ENCODE measurements at places on chromosomes 13 and 19. TPM values are rescaled to one million over a fixed set of nuclear protein-coding genes. Genes with fewer than 3 reads are reported as not detected.

DNA sequence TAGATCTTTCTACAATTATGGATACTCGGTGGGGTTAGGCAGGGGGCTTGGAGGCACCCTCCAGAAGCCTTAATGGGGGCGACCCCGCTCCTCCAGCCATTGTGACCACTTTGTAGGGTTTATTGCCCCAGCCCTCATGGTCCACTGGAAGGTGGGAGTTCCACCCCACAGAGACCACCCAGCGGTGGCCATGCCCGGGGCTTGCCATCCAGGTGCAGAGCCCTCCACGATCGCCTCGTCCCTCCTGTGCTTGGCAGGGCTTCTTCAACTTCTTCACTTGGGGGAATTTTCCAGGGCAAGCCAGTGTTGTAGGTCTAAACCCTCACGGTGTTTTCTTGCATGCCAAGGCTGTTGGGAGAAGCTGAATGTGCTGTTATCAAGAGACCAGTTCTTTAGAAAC, 16.1 kb downstream of the ZNF536 start:
- DNase-seq: no peak

DNA sequence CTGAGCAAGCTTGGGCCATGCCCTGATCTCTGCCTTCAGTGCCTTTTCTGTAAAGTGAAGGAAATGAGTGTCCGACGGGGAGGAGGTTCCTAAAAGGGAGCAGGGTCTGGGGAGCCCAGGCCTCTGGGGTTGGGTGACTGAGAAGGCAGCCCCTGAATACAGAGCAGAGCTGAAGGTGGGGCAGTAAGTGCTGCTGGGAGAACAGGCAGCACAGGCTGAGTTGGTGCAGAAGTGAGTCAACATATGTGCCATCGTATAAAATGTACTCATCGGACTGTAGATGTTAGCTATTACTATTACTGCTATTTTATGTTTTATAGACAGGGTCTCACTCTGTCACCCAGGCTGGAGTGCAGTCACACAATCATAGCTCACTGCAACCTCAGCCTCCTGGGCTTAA, 1.0 kb upstream of the HAMP start:
- no peak for DNase-seq

GRCh38 chr19:49165865-49166301, 8.3 kb downstream of the TRPM4 start:
- DNase-seq: peak; percentile 38

- DNase-seq: no peak
Observed at GRCh38 chr13:35479038-35479492, 2.6 kb upstream of the MAB21L1 start.

DNA sequence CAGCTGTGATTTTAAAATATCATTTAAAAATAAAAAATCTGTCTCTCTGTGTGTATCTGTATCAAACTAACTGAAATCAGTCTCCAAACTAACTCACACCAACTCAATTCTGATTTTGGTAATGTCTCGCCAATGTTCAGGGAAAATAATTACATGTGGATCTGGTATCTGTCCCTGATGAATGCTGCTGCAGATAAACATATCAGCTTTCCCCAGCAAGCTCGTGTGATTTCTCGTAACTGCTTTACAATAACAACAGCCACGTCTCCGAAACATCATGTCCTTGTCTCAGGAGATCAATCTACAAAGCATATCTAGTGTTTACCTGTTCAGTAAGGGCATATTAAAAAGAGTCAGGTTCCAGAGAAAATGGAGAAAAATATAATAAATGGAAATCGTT, 129.0 kb downstream of the IRS2 start:
- no peak for DNase-seq

DNA sequence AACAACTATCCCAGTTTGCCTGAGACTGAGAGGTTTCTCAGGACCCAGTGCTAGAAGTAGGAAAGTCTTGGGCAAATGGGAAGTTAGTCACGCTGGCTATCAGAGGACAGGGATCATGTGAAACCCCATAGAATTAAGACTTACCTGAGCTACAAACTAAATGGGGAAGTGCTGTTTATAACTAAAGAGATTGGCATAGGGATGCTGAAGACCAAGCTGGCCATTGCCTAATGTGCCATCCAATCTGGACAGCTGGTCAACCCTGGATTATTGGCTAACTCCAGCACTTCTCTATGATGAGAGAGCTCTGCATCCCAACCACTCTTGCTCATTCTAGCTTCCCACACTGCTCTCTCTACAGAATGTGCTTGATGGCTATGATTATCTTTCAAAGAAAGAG, 216.1 kb downstream of the TDRD3 start:
- no peak for DNase-seq

DNA sequence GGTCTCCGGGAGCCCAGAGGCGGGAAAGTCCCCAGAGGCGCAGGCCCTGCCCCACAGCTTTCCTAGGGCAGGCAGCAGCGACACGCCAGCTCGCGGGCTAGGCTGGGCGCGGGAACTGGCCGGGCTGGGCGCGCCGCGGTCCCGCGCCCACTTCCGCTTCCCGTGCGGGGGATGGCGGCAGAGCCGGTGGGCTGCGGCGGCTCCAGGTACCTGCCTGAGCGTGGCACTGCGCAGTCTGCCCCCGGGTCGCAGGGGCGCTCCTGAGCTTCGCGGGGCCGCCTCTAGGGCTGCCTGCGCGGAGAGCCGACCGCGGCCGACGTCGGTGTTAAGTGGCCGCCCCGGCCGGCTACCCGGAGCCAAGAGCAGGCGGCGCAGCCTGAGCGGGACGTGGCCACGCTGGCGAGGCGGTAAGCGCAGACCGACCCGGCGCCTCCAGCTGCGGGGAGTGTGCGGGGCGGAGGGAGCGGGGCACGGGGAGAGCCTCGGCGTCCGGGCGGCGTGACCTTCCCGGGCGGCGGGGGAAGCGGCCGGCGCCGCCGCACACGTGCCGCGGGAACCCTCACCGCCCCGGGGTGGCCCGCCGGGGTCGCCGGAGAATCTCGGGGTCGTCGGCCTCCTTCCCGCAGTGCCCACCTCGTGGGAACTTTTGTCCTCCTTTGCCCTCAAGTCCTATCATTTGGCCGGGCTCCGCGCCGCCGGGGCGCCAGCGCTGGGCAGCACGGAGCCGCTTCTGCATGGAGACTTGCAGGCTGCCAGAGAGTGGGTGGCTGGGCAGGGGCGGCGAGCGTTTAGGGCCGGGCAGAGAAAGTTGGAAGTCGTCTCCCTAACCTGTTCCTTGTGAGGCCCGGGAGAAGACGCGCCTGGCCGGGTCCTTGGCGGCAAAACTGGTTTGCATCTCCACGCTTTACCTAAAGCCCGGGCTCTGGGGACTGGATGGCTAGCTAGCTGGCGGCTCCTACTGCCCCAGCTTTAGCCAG, 31.4 kb upstream of the MPHOSPH8 start:
- peak; percentile 50 for DNase-seq

DNA sequence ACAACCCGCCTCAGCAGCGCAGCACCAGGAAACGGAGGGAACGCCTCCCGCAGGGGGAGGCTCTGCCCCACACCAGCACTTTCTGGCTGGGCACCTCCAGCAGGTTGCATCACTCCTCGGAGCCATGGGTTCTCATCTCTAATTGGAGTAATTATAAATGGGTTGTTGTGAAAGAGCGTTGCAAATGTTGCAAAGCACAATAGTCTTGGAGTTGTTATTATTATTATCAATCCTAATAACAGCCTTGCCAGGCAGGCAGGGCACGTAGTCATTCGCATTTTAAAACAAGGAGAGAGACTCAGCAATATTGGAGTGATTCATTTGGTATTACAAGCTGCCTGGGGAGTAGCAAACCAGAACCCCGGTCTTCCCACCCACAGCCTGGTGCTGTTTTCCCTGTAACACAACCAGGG, 108.6 kb upstream of the GJB6 start:
- DNase-seq: no peak

- DNase-seq: no peak
Observed at GRCh38 chr19:11423791-11424181, 4.7 kb upstream of the RGL3 start.

Gene HCST
- total RNA-seq: 1.0 TPM

Gene FOXA3
- 31.5 TPM for total RNA-seq

Gene SIGLEC8
- 1.9 TPM for total RNA-seq

Gene FIZ1
- 14.7 TPM for total RNA-seq

Gene CGB8
- not detected for total RNA-seq

Gene RXFP2
- total RNA-seq: not detected

Gene CBY2
- 0.31 TPM for total RNA-seq
